ENCODE measurements at places on chromosomes 5 and 9. TPM values are rescaled to one million over a fixed set of nuclear protein-coding genes. Genes with fewer than 3 reads are reported as not detected.

Gene FOXI1
- not detected for total RNA-seq

Gene ADGRV1
- 0.15 TPM for total RNA-seq

Gene ERCC8
- total RNA-seq, result 16.7 TPM

Gene SPINK4
- not detected for total RNA-seq

Gene PTGR1
- total RNA-seq, result 43.2 TPM

Gene SLC25A2
- total RNA-seq, result 0.15 TPM

Gene MYO10
- 111 TPM for total RNA-seq

Gene HAVCR2
- total RNA-seq, result 0.15 TPM

Gene SLC45A2
- not detected for total RNA-seq

Gene KCTD16
- 0.61 TPM for total RNA-seq

All from epithelial cell of umbilical artery (primary cell).